HT-29 (cell line): ENCODE measurements at places on chromosomes 2 and 18. TPM values are rescaled to one million over a fixed set of nuclear protein-coding genes. Genes with fewer than 3 reads are reported as not detected.

DNA sequence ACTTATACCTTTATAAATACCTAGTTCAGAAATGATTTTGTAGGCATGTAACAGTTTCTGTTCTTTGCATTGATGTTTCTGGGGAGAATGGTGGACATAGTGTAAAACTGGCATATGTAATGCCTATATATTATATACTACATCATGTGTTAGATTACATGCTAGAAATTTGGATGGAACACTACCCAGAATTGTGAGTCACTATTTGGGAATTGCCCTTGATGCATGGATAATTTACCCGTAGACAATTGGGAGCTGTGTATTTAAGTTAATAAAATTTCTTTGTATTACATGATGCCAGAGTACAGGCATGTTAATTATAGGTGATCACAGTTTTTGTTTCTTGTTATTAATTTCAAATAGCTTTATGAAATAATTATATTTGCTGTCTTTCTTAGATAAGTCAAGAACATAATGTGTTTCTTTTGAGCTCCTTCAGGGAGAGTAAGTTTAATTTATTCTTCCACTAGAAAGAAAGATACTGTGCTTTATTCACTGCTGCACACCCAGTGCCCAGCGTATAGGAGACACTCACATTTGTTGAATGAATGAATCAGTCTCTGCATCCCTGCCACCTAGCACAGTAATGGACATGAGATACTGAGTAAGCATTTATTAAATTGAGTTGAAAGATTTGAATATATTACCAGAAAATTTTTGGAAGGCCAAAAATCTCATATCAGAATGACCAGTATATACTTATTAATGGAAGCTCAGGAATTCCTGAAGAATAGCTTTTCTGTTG is 16.9 kb downstream of the ACSL3 start:
- DNase-seq = no peak

- DNase-seq = no peak
Measured at GRCh38 chr2:201984800-201985525, 48.7 kb upstream of the FZD7 start.

- no peak for DNase-seq
Measured at GRCh38 chr2:182854375-182855105, 11.9 kb downstream of the FRZB start.

Gene DSEL
- total RNA-seq = 0.47 and 0.69 TPM in 2 replicates

DNA sequence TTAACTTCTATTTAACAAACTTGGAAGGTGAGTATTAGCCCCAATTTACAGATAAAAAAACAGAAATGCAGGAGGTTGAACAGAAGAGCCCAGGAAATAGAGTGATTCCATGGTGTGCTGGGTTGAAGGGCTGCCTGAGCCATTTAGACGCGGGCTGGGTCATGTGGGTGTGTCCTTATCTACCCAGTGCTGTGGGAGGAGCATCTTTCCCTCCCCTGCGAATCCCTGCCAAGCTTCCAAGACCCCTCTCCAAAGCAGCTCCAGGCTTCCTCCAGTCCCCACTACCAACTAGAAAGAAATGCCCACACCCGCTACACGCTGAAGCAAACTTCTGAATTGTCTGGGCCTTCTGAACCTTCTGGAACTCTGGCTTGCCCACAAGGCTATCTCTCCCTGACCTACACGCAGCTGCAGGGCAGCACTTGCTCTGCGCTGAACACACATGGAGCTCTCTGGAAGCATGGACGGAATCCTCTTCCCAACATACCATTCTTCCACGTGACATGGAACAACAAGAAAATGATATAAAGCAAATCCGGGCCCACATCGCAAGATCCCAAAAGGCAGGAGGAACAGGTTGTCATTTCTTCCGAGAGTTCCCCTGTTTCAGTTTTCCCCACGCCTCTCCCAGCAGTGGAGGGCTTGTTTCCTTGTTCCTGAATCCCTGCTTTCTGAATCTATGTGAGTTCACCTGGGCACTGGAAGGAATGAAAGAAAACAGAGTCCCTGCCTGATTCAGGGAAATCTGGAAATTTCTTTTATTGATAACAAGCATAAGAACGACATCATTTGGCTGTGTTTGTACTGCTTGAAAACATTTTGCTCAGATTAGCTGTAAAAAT is 562.7 kb upstream of the ID2 start:
- DNase-seq = peak; percentile 1

DNA sequence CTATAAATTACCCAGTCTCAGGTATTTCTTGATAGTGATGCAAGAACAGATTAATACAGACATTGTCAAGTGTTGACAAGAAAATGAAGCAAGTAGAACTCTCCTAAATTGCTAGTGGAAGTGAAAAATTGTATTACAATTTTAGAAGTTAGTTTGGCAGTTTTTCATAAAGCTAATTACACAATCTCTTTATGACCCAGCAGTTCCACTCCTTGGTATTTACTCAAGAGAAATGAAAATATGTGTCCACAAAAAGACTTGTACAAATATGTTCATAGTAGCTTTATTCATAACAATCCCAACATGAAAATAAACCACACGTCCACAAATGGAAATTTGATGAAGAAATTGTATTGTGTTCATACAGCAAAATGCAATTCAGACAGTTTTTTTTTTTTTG is 49.4 kb downstream of the PDE1A start:
- no peak for DNase-seq

Gene TUBA4B
- not detected in 2 replicates for total RNA-seq

Gene PLGLB2
- not detected in 2 replicates for total RNA-seq

GRCh38 chr2:48247206-48247605 is 282.7 kb upstream of the STON1 start:
- DNase-seq = no peak

DNA sequence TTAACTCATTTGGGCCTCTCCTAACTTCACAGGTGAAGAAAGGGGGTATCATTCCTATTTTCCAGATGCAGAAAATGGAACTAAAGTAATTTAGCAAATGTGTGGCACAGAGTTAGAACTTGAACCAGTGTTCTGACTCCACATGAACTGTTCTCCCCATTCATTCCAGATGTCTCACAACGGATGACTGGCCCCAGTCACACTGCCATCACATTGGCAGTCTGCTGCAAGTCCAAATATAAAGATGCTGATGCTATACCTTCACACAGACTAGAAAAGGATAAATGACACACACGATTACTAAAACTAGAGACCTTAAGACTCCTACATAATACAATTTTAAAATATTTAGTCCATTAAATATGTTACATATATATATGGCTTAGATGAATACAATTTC is 195.7 kb downstream of the NBAS start:
- no peak for DNase-seq

Gene CNGA3
- total RNA-seq = not detected in 2 replicates

- peak; percentile 43 for DNase-seq
Measured at GRCh38 chr2:42048299-42049220, 739 bp downstream of the PKDCC start.

Gene HOXD8
- total RNA-seq = not detected in 2 replicates

GRCh38 chr2:223760838-223761502 is 76.4 kb downstream of the AP1S3 start:
- DNase-seq = peak; percentile 85

DNA sequence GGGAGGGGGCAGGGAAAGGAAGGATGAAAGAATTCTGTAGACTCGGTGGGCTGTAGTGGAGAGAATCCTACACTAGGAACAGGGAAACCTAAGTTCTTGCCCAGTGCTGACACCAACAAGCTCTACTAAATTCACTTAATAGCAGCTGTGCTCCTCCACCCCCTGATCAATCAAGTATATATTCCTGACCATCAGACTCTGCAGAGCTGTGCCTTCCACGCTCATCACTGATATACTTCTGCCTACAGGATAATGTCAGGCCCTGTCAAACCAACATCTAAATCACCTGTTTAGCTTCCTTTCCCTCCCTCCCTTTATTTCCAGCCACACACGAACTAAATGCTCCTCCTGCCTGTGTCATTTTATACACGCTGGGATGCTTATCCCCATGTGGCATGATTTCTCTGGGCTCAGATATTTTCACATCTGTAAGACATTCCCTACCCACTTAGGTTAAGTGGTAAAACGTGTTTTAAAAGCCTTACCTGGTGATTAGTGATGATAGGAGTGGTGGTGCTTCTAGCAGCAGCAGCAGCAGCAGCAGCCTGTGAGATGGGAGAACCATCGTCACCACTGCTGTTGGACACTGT is 301.9 kb downstream of the LRRTM1 start:
- DNase-seq = no peak

DNA sequence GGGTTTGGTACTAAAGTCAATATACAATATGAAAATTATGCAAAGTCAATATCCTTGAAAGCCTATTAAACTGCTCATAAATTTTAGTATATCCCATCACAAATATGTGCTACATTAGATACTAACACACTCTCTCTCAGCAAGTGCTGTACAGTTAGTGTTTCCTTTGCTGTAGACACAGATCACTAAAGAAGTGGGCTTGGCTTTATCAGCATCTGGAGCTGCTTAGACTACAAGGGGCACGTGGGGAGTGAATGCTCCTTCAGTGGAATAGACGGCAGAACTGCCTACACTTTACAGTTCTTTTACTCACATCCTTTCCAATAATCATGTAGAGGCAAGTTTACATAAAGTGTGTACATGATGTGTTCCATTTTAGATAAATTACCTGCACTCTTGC is 26.0 kb upstream of the EFEMP1 start:
- DNase-seq = no peak

Gene SMYD1
- not detected in 2 replicates for total RNA-seq

DNA sequence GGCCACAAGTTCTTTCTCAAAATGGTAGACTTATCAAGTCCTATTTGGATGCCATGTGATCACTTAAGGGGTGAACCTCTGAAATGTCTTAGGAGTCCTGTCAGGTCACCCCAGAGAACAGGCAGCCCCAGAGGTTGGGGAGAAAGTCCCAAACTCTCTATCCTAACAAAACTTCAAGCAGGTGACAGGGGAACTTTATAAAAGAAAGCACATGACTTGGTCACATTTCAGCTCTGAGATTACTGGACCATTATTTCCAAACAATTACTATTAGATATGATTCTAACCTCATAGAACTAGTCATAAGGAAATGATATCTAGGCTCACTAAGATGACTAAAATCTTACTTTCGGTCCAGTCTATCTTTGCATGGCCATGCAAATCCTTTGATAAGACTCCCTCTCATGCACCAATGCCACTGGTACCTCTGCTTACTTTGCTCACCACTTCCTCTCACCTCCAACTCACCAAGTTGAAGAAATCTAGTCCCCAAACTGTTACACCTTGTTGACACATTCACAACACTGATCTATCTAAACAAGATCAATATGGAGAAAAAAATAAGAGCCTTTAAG is 107.0 kb downstream of the GALNT14 start:
- no peak for DNase-seq

Gene HOXD10
- not detected in 2 replicates for total RNA-seq

DNA sequence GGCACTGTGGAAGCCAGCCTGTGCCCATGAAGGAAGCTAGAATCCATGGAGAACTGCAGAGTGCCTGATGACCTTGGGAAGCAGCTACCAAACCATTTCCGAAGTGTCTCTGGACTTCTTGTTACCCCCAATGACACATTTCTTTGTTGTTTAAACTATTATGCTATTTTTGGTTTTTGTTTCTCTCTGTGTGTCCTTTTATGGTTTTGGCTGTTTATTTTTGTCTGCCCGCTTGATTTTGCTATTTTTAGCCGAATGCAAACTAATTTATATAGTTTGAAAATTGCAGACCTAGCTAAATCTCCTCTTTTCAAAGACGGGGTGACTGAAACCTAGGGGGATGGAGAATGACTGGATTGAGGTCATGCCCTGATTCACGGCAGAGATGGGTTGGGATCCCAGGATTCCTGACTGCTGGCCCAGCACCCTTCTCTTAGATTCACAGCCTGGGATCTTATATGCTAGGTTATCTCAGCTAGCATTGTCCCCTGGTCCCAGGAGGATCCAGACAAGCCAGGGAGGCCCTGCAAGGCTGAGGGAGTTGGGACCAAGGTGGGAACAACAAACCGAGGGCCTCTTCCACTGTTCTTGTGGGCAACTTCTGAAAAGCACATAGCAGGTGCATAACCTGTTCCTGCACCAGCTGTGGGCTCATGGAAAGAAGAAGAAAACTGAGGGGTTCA is 116.3 kb upstream of the HAAO start:
- no peak for DNase-seq
